NCI-H1092 treated with DMSO at 0.1 percent for 48 hours (cell line): ENCODE measurements at places on chromosomes 3 and 15.

- DNase-seq = no peak
Measured at GRCh38 chr3:115022835-115023398, 124.2 kb downstream of the ZBTB20 start.

GRCh38 chr3:67075295-67075694 is 77.2 kb downstream of the KBTBD8 start:
- DNase-seq = no peak

- DNase-seq = no peak
Measured at GRCh38 chr3:10655105-10655504, 149.7 kb upstream of the ATP2B2 start.

- no peak for DNase-seq
Measured at GRCh38 chr15:78715434-78715833, 74.4 kb upstream of the CHRNB4 start.

- no peak for DNase-seq
Measured at GRCh38 chr3:187211532-187212195, 14.4 kb downstream of the RTP1 start.

GRCh38 chr3:134038716-134039115 is 9.0 kb upstream of the SLCO2A1 start:
- no peak for DNase-seq

- no peak for DNase-seq
Measured at GRCh38 chr3:131360191-131360755, 21.3 kb upstream of the NUDT16 start.

- DNase-seq = no peak
Measured at GRCh38 chr3:19348941-19349564, 200.7 kb downstream of the KCNH8 start.

DNA sequence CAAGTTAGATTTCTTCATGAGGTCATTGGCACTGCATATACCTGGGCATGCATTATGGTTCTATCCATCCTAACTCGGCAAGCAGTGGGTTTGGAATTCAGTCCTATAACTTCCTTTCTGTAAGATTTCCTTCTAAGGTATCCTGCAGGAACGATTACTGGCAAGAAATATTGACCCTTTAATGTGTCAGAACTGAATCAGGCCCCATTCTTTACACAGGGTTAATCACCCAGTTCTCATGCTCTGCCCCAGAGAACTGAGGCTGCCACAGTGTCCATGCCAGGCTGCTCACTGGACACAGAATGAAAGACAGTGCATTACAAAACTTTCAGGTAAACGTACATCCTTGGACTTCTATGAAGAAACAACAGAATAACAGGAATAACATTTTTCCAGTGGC is 108.9 kb downstream of the RPL22L1 start:
- DNase-seq = no peak

DNA sequence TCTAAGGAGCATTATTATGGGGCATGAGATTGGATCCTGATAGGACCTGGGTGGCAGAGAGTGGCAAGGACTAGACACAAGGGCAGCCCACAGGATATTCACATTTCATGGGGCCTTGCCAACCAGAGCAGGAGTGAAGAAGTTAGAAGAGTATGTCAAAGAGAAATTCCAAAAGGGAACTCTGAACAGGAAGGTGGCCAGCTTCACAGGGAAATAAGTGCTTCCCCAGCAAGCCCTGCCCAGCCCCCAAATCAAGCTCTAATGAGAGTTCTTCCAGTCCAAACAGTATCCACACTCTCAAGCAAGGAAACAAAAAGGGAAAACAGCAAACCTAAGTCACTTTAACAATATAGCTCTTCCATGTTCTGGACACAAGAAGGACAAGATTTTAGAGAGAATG is 130.2 kb upstream of the COL8A1 start:
- DNase-seq = no peak

GRCh38 chr15:26081758-26082220 is 218.7 kb upstream of the ATP10A start:
- no peak for DNase-seq

- no peak for DNase-seq
Measured at GRCh38 chr3:101928890-101929289, 79.6 kb downstream of the NFKBIZ start.

- DNase-seq = no peak
Measured at GRCh38 chr3:13042715-13043271, 30.4 kb downstream of the IQSEC1 start.
